K562 (cell line): ENCODE measurements at places on chromosomes 5 and 9. TPM values are rescaled to one million over a fixed set of nuclear protein-coding genes. Genes with fewer than 3 reads are reported as not detected.

Gene SPATA31E1
- not detected in 2 replicates for polyA plus RNA-seq

Gene FBP1
- not detected in 2 replicates for polyA plus RNA-seq

Gene ARL15
- 57.0 and 60.0 TPM in 2 replicates for polyA plus RNA-seq

Gene ZBTB43
- 6.6 and 7.1 TPM in 2 replicates for polyA plus RNA-seq

Gene CEL
- polyA plus RNA-seq = 0.57 and 0.77 TPM in 2 replicates
